ENCODE measurements at places on chromosomes 6 and 20. TPM values are rescaled to one million over a fixed set of nuclear protein-coding genes. Genes with fewer than 3 reads are reported as not detected.
A peak's percentile ranks its signal among the peaks of the same experiment; 100 is the strongest.

DNA sequence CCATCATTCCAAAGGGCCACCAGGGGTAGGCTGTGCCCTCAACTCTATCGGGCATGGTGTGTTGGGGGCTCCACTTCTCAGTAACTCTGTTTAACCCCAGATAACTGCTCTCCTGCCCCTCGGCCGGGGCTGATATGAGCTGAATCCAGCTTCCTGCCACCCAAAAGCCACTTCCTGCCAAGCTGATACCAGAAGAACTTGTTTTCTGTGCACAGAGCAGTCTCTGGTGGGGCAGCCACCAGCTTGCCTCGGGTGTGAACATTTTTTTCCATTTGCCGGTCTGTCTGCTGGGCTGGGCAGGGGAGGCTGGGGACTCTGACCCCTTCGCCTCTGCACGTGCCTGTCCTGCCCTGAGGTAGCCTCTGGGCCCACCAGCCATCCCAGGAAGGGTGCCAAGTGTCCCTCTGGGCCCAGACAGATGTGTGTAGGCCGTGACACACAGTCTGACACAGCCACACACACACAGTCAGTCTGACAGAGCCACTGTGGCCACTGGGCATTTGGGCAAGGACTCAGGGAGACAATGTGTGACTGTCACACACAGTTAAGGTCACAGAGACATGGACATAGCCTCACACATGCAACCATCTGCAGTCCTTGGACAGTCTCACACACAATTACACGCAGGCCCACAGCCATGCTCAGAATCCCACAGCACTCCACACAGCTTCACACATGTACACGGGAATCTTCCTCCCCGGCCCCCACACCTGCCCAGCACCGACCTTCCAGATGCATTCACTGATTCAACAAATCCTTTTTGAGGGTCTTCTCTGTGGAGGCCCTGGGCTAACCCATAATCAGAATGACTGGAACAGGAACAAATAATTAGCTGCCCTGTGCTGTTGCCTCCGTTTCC, 45.1 kb downstream of the NOL4L start:
- DNase-seq = no peak

DNA sequence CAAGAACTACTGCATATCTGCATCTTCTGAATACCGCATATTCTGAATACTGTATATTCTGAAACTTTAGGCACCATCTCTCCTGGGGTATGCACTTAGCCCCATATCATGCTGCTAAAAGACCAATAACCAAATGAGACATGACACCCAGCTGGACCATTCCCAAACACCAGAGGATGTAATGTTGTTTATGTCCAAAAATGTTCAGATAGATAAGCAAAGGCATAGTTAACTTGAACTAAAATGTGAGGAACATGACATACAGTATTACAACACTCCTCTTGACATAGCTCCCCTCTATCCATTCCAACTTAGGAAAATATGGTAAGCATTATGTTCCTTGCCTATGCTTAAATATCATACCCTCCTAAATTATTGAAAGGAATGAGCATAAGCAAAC, 127.3 kb downstream of the TENT5A start:
- DNase-seq = no peak

DNA sequence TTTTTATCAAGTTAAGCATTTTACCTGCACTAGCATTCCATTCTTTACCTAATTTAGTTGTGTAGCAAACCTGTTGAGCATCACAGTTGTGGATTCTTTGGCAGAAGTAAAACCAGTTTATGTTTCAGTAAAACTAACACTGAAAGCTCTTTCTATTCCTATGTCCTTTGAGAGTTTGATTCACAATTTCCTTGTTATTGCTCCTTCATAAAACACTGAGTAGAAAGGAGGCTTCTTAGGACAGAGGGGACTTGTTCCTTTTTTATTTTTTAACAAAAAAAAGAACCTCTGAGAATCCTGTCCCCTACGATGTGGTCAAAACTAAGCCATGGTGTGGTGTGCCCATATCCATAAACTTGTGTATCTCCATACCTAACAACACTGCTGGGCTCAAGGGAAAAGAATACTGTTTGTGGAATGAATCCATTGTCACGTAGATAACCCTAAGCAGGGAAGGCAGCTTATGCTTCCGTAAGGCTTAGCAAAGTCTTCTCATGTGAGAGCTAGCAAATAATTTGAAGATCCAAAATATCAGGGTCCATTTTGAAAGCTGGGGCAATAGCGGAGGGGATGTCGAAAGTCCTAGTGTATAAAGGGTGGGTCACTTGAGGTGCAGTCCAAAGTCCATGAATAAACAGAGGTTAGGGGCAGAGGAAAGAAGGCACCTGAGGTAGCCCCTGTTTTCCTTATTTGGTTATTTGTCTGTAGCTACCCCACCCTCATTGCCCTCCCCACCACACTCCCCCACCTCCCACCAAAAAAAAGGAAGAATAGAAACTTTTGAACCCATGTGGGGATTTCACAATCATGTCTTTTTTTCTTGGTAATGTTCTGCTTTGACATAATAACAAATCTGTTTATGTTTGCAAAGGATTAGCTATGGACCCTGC, 71.0 kb downstream of the PLAGL1 start:
- DNase-seq = no peak

DNA sequence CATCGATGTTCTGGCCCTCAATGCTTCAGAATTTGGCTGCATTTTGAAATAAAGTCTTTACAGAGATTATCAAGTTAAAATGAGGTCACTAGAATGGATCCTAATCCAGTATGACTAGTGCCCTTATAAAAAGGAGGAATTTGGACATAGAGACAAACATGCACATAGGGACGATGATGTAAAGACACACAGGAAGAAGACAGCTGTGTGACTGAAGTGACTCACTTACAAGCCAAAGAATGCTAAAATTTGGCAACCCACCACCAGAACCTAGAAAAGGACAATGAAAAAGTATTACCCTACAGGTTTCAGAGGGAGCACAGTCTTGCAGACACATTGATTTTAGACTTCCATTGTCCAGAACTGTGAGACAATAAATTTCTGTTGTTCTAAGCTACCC, 322.8 kb upstream of the GJE1 start:
- DNase-seq = no peak

GRCh38 chr20:4008026-4008413, 7.3 kb downstream of the RNF24 start:
- no peak for DNase-seq

DNA sequence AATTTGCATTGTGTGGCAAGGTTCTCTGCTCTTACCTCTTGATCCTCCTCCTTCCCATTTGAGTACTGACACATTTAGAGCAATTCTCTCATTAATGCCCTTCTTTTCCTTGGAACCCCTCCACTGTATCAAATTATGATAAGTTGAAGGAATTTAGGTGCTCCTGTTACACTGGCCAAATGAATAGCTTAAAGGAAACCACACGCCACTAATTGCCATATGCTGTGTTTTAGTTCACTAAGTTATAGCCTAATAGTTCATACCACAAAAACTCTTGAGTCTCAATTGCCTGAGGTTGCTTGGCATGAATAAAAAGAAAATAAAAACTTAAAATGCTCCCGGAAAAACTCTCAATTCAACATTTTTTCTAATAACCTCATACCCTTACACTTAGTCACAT, 1239.3 kb downstream of the EPHA7 start:
- DNase-seq = no peak

GRCh38 chr6:2780102-2780737, 15.0 kb downstream of the WRNIP1 start:
- DNase-seq = no peak

GRCh38 chr20:24721891-24722568, 227.0 kb upstream of the CST7 start:
- no peak for DNase-seq

- no peak for DNase-seq
These were observed 42.1 kb downstream of the LYRM2 start for GRCh38 chr6:89596484-89596883.

GRCh38 chr6:150857062-150857944, 8.2 kb upstream of the MTHFD1L start:
- no peak for DNase-seq

- DNase-seq = no peak
These were observed 587 bp downstream of the PDSS2 start for GRCh38 chr6:107458672-107459282.

DNA sequence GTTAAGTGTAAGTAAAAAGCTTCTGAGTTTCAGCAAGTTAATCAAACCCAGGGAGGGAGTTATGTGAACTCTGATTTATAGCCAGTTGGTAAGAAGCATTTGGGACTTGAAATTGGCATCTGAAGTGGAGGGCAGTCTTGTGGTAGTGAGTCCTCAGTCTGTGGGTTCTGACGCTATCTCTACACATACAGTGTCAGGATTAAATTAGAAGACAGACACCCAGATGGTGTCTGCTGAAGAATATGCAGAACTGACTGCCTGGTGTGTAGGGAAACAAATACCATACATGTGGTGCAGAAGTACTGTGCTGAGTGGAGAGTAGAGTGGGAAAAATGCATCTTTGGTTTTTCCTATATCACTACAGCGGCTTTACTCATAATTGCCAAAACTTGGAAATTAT, 43.5 kb upstream of the PLN start:
- no peak for DNase-seq

DNA sequence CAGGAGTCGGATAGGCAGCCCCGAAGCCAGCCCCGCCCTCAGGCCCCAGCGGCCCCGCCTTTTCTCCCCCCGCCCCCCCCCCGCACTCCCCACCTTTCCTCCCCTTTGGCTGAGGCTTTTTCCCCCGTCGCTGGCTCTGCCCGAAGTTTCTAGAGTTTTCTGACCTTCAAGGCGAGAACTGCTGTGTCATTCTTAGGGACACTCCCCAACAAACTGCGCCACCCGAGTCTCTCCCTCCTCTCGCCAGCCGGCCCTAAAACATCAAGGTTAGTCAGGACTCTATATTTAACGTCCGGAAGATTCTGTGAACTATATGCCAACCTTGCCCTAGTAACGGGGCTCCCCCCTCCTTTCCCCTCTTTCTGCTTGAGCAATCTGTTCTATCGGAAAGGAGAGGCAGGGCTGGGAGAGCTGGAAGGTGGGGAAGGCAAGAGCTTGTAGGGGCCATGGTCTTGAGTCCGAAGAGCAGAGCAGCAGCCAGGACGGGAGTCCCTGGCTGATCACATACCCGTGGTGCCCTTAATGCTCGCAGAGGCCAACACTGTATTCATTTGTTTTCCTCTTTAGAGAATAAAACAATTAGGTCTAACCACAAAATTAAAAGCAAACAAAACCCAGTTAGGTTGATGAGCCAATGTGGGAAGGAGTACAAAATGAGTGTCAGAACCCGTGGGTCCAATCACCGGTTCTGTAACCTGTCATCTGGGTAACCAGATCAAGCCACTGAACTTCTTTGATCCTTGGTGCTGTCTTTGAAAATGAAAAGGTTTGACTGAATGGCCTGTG, 5.3 kb upstream of the HSPA1B start:
- peak; percentile 94 for DNase-seq

GRCh38 chr6:22928775-22929174, 359.4 kb downstream of the HDGFL1 start:
- DNase-seq = no peak

DNA sequence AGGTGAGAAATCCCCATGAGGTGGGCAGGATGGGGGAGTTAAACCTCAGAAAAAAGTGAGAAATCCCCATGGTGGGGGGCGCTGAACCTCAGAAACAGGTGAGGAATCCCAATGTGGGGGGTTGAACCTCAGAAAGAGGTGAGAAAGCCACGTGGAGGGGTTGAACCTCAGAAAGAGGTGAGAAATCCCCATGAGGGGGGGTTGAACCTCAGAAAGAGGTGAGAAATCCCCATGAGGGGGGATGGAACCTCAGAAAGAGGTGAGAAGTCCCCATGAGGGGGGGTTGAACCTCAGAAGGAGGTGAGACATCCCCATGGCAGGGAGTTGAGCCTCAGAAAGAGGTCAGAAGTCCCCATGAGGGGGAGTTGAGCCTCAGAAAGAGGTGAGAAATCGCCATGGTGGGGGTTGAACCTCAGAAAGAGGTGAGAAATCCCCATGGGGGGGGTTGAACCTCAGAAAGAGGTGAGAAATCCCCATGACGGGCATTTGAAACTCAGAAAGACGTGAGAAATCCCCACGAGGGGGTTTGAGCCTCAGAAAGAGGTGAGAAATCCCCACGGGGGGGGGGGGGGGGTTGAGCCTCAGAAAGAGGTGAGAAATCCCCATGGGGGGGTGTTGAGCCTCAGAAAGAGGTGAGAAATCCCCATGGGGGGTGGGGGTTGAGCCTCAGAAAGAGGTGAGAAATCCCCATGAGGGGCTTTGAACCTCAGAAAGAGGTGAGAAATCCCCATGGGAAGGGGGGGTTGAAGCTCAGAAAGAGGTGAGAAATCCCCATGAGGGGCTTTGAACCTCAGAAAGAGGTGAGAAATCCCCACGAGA, 14.3 kb upstream of the GOPC start:
- no peak for DNase-seq

- peak; percentile 96 for DNase-seq
These were observed 57.2 kb upstream of the ARID1B start for GRCh38 chr6:156719720-156720563.

- no peak for DNase-seq
These were observed 178.7 kb downstream of the DTNBP1 start for GRCh38 chr6:15484140-15484539.

GRCh38 chr6:133752129-133752528, 136.8 kb upstream of the TCF21 start:
- no peak for DNase-seq

DNA sequence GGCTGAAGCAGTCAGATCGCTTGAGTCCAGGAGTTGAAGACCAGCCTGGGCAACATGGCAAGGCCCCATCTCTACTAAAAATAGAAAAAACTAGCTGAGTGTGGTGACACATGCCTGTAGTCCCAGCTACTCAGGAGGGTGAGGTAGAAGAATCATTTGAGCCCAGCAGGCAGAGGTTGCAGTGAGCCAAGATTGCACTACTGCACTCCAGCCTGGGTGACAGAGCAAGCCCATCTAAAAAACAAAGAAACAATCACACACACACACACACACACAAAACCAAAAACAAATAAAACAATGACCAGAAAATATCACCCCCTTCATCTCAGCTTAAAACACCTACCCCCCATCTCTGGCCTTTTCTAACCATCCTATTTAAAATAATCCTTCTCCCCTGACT, 68.0 kb downstream of the BTBD9 start:
- no peak for DNase-seq

- no peak for DNase-seq
These were observed 59.5 kb downstream of the ID4 start for GRCh38 chr6:19896693-19897010.

- no peak for DNase-seq
These were observed 608.3 kb upstream of the CITED2 start for GRCh38 chr6:139982652-139983295.

DNA sequence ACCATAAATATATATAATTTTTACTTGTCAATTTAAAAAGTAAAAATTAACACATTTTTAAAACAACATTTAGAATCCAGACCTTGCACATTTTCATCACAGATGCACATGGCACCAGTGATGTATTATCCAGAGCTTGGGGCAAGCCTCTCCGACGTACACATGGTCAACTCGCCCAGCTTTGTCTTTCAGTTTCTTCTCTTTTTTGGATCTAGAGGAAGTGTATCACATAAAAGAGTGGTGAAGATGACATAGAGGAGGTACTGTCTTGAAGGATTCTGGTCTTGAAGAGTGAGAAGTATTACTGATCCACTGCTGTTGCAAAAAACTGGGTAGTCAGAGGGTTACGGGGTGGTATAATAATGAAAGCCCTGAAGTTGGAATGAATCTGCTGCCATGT, 46.9 kb upstream of the TAB2 start:
- DNase-seq = no peak

LRP11 gene
- total RNA-seq = 11.6 TPM

PMEPA1 gene
- total RNA-seq = 34.8 TPM

EPPIN gene
- total RNA-seq = not detected

SUMO4 gene
- total RNA-seq = 1.3 TPM

MEP1A gene
- total RNA-seq = not detected

TMEM244 gene
- total RNA-seq = not detected

DEFB124 gene
- total RNA-seq = not detected

CD40 gene
- 3.8 TPM for total RNA-seq

MMP24 gene
- 0.40 TPM for total RNA-seq

CRIP3 gene
- 11.2 TPM for total RNA-seq

PRRT1 gene
- total RNA-seq = 0.83 TPM

Data from cardiac septum (tissue), 1 donor.